ENCODE measurements at places on chromosomes 3 and 15.

DNA sequence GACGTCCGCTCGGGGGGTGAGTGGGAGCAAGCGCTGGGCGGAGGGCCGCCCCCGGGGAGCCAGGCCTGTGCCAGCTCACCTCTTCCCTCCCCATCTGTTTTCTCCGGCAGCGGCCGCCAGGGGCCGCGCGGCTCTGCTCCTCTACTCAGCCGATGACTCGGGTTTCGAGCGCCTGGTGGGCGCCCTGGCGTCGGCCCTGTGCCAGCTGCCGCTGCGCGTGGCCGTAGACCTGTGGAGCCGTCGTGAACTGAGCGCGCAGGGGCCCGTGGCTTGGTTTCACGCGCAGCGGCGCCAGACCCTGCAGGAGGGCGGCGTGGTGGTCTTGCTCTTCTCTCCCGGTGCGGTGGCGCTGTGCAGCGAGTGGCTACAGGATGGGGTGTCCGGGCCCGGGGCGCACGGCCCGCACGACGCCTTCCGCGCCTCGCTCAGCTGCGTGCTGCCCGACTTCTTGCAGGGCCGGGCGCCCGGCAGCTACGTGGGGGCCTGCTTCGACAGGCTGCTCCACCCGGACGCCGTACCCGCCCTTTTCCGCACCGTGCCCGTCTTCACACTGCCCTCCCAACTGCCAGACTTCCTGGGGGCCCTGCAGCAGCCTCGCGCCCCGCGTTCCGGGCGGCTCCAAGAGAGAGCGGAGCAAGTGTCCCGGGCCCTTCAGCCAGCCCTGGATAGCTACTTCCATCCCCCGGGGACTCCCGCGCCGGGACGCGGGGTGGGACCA is 632 bp upstream of the CRELD1 start:
- peak; percentile 82 for DNase-seq

- DNase-seq, result no peak
Measured at GRCh38 chr15:59687836-59688235, 1.3 kb downstream of the BNIP2 start.

DNA sequence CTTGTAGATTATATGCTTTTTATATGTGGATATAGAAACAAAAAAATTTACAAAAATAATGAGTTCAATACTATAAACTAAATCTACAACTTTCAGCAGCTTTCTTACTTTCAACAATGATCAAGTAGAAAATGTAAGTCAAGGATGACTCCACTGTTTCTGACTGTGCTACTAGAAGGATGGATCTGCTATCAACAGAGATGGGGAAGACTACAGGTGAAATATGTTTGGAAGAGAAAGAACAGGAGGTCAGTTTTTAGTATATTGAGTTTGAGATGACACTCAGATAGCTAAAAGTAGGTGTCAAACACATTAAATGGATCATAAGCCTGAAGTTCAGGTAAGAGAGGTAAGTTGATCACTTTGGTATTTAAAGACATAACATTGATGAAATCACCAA is 107.5 kb downstream of the TBC1D5 start:
- no peak for DNase-seq

GRCh38 chr3:189779166-189779565 is 148.0 kb downstream of the TP63 start:
- no peak for DNase-seq

DNA sequence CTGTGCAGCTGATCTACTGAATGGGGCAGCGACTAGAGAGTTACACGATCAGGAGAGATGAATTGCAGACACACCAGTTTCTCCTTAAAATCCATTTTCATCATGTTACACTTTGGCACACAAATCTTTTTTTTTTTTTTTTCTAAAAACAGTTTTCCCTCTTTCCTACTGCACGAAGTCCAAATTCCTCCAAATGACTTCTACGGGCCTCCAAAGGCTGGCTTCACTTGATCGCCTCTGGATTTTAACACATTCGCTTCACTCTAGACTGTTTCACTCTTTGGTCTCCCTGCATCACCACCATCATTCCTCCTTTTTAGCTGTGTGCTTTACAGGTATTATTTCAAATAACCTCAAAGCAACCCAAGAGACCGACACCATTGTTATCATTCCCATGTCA is 268.6 kb downstream of the RORA start:
- DNase-seq, result no peak

- no peak for DNase-seq
Measured at GRCh38 chr15:71773206-71773859, 37.0 kb upstream of the NR2E3 start.

GRCh38 chr3:106963442-106963841 is 413.8 kb upstream of the CCDC54 start:
- no peak for DNase-seq

- no peak for DNase-seq
Measured at GRCh38 chr3:126749547-126749875, 45.5 kb downstream of the CHCHD6 start.

GRCh38 chr15:45384700-45385099 is 6.4 kb upstream of the GATM start:
- no peak for DNase-seq

DNA sequence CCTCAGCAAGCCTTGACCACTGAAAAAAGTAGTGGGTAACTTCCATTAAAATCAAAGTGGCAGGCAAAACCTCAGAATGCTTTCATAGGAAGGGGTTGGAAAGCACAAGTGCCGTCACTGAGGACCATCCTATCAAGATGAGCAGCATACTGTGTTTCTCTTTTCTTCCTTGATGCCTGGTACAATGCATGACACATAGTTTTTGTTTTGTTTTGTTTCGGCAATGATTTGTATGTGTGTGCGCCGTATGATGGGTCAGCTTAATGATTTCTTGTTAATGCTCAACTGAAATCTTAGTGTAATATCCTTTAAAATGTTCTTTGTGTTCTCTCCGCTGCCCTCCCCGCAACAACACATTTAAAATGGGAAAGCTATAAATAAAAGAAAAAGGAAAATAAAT is 476.4 kb upstream of the KCNMB2 start:
- no peak for DNase-seq

DNA sequence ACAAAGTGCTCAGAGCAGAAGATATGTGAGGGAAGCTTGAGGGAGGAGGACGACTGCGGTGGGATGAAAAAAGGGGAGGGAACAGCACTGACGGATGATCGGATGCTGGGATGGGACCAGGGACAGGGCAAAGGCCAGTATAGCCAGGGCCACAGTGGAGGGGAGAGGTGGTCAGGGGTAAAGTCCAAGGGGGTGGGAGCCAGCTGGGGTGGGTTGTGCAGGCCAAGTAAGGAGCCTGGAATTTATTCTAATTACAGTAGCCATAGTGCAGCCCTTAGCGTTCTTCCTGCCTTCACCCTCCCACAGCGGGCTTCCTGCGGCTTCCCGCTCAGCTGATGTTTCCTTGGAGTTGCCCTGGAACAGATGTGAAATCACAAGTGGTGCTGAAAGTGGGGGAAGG is 7.6 kb upstream of the APEH start:
- DNase-seq, result no peak

DNA sequence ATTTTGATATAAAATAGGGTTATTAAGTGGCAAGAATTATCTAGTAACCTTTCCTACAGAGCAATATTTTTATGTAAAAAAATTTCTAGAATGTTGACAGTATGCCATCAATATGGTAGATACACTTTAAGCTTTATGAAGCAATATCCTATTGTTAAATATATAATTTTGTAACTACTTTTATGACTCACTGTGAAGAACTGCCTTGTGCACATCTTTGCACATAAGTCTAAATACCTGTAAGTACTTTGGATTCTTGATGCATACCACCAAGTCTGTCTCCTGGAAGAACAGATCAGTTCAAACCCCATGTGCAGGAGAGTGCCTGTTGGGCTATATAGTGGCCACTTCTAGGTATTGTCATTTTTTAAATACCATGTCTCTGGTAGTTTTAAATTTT is 205.7 kb upstream of the EIF1B start:
- DNase-seq, result no peak

- no peak for DNase-seq
Measured at GRCh38 chr3:64627471-64628321, 60.1 kb downstream of the ADAMTS9 start.

- no peak for DNase-seq
Measured at GRCh38 chr3:84077479-84077878, 881.3 kb upstream of the CADM2 start.

DNA sequence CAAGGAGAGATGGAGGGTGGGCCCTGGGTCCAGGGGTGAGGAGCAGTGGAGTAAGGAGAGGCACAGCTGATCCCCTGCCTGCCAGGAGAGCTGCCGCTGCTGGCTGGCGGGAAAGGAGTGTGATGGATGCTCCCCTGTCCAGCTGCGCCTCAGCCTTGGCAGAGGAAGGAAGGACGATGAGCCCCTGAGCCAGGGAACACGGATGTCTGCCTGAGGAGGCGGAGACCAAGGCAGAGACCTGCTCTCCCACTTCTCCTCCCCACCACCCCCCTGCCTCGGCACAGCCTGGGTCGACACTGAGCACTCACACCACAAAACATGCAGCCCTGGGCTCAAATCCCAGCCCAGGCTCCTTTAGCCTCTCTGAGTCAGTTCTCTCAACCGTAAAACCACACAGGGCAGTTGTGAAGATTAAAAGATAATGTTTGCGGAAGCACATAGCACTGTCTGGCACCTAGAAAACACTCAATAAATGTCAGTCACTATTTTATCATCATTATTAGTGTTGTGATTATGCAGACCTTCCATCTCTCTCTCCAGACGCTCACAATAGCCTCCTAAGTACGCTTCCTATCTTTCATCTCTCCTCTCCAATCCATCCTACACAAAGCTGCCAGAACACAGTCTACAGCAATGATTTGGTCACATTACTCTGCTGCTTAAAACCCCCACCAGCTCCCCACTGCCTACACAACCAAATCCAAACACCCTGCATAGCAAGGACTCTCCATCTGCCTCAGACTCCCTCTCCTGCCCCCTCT is 52.2 kb downstream of the SEMA5B start:
- no peak for DNase-seq

DNA sequence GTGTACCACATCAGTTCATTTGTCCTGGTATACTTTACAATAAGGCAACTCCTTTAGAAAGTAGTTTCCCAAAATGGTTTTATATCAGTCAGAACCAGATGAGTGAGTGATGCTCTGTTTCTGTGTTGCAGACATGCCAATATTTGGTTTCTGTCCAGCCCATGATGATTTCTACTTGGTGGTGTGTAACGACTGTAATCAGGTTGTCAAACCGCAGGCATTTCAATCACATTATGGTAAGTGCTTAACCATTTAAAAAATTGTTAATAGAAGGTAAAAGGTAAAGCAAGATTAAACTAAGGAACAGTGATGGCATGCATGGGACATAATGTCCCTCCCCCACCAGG is 40.0 kb upstream of the SCAANT1 start:
- no peak for DNase-seq

- DNase-seq, result no peak
Measured at GRCh38 chr15:67882487-67883233, 42.8 kb upstream of the RNU6-1 start.

DNA sequence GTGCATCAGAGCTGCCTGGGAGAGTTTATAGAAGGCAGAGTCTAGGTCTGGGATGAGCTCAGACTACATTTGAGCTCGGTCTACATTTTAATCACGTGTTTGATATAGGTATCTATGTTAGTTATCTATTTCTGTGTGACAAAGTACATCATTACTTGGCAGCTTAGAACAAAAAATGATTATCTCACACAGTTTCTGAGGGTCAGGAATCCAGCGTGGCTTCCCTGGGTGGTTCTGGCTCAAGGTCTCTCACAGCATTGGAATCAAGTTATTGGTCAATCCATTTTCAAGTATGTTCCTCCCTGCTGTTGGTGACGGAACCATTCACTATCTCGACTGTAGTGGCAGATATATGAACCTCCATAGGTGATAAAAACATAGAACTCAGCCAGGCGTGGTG is 71.7 kb downstream of the ABHD5 start:
- no peak for DNase-seq

DNA sequence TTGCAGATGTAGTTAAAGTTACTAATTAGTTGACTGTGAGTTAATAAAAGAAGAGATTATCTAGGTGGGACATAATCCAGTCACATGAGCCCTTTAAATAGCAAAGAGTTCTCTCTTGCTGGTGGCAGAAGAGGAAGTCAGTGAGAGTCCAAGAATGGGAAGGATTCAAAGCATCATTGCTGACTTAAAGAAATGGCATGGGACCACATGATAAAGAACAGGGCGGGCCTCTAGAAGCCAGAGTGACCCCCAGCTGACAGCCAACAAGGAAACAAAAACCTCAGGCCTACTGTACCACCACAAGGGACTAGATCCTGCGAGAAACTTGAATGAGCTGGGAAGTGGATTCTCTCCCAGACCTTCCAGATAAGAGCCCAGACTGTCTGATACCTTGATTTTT is 447.2 kb upstream of the CCDC54 start:
- DNase-seq, result no peak

- DNase-seq, result no peak
Measured at GRCh38 chr3:115245438-115245837, 98.3 kb upstream of the ZBTB20 start.

DNA sequence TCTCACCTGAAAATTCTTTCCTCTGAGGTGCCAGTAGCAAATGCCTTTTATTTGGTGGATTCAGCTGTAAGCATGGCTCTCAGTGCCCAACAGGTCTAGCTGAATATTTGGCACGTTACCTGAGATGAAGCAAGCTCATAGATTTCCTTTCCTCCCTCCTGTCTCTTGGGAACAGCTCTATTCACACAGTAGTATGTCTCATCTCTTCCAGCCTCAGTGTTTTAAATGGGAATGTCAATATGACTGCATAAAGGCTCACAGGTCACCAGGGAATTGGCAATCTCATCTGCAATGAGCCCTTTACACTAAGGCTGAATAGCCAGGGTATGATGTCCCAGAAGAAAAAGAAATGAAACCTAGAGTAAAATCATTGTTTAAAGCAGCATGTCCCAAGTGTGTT is 733.5 kb downstream of the NTRK3 start:
- DNase-seq, result no peak

GRCh38 chr3:159616234-159616825 is 372.3 kb upstream of the IL12A start:
- DNase-seq, result no peak

DNA sequence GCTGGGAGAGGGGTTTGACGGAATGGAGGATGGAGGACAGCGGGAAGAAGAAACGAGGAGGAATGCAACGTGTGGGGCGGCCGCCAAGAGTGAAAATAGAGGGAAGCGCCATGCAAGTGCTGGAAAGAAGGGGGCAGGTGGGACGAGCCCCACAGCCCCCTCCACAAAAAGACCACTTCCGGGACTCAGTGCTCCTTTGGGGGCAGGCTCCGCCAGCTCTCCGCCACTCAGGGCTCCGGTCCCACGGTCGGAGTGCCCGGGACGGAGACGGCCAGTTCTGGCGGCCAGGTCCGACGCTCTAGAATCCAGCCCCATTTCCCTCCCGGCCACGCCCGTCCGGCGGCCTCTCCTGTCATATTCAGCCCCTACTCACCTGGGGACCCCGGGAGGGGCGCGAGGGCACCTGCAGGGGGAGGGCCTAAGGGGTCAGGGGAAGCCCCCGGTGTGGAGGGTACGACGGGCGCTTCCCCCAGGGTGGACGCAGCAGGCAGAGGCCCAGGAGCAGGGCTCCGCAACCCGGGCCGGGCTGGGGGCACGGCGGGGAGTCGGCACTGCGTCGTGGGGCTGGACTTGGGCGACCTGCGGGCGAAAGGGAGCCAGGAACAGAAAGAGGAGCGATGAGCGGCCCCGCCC is 25.5 kb upstream of the CSPG4 start:
- DNase-seq, result no peak

GRCh38 chr15:29844290-29844903 is 22.1 kb upstream of the TJP1 start:
- DNase-seq, result no peak
